ENCODE measurements at places on chromosomes 5 and 9.

DNA sequence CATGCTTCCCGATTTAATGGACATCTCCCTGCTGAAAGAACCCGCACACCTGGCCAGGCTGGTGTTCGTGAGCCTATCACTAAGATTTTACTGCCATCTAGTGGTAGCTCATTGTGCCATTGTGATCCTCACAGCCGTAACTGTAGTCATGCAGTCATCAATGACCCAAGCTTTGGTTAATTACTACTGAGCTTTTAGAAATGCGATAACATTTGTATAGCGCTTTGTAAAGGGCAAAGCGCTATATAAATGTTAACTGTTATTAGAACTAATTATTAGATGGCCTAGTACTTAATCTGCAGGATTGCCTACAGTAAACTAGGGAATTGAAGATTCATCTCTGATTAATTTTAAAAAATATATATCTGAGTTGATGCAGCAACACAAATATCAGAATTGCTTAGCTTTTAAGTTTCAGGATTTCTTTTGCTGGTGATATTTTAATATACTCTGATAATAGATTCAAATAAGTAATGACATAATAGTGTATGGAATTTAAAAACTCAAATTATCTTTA lies 90.2 kb downstream of the HACD4 start:
- DNase-seq, result peak; percentile 41

DNA sequence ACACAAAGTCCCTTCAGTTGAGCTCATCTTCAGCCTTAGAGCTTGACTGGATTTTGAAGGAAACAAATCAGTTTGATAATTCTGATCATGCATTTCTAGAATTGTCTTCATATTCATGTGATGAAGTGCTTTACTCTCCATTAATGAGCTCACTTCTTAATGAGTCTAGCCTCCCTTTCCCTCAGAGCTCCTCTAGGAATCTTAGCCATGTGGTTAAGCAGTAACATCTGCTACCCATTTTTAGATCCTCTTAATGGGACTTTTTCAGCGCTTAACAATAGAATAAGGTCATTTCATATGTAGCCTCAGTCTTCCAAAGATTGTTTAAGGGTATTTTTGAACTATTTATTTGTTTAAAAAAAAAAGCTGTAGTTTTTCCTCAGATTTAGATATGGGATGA lies 36.9 kb upstream of the LURAP1L start:
- DNase-seq, result no peak

DNA sequence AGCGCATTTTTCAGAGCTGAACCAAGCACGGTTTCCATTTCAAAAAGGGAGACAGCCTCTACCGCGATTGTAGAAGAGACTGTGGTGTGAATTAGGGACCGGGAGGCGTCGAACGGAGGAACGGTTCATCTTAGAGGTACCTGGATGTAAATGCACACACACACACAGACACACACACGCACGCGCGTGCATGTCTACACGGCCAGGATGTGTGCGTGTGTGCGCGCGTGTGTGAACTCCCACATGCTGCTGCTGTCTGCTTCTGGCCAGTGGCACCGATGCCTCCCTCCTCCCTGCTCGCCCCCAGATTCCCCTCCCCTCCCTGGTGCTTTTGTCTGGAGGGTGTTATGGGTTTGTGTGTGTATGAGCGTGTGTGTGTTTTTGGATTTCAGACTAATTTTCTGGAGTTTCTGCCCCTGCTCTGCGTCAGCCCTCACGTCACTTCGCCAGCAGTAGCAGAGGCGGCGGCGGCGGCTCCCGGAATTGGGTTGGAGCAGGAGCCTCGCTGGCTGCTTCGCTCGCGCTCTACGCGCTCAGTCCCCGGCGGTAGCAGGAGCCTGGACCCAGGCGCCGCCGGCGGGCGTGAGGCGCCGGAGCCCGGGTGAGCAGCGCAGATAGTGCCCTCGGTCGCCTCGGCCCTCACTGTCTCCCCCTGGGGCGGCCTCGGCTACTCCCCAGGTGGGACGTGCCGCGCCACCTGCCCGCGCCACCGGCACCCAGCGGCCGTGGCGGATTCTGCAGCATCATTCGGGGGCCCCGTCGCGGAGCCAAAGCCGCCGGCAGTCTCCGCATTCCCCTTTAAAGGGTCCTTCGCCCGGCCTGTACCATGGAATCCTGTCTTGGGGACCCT lies at the start of gene NTRK2:
Gene NTRK2 (plus strand): TSS at position 442 of the 850 bp plus-strand sequence. CDS start 1,020 bp downstream, outside the sequence.
- DNase-seq, result peak; percentile 73

DNA sequence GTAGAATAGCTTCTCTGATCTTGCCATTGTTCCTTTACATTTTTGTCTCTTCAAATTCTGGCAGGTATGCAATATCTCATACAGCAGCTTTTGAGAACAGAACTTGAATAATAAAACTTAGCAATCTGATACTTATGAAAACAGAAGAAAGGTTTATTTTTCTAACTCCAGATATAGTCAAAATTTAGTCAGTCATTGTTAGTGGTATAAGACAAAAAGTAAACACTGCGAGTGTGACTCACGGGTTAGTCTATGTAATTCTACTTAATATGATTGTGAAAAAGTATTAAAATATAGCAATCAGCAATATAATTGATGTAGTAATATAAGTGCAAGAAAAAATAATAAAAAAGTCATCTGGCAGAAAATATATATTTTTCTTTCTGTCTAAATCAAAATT lies 910.4 kb downstream of the DNAH5 start:
- no peak for DNase-seq

DNA sequence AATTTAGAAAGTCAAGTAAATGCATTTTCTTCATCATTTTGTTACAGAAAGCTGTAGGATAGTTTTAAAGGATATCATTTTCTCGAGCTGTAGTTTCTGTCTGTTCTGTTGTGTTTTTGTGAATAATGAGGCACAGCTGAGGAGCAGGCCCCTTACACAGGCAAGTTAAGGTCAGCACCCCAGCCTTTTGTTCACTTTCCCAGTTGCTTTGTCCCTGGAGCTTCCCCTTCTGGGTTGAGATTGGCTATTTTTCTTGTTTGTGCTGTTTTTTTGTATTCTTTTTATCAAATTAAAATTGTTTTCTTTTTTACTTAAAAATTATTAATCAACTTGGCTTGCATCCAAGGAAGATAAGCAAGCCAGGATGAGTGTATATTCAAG lies 213.8 kb upstream of the ACTBL2 start:
- no peak for DNase-seq

- no peak for DNase-seq
Observed at GRCh38 chr5:21792748-21793147, 1060.4 kb downstream of the CDH12 start.

DNA sequence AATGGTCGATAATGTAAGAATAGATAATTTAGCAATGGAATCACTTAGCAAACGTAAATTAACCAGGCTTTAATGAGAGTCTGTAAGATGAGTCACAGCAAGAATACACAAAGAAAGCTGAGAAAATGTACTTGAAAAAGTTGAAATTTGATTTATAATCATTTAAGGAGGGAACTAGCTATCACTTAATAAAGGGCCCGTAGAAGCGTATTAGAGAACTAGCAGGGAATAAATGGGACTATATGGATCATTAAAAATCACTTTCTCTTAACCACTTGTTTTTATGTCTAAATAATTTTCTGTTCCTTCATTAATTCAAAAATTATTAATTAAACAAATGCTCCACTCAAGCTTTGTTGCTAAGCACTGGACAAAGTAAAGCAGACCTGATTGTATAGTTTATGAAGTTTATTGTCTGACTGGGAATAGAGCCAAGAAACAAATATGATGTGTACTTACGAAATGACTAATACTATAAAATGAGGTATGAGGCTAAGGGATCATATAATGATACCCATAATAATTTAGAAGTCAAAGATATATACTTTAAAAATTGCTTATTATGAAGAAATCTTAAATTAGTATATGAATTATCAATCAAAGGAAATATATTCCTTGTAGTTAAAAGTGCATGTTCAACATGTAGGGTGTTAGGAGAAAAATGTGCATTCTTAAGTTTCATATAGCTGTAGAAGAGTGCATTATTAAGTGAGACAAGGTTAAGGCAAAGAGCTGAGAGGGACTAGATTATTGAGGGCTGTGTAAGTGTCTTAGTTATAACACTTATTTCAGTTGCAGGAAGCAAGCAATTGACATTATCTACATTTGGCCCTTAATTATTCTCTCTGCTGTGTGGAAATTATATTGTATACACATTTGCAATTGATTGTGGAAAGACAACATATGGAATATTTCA lies 196.8 kb downstream of the PRDM9 start:
- no peak for DNase-seq

DNA sequence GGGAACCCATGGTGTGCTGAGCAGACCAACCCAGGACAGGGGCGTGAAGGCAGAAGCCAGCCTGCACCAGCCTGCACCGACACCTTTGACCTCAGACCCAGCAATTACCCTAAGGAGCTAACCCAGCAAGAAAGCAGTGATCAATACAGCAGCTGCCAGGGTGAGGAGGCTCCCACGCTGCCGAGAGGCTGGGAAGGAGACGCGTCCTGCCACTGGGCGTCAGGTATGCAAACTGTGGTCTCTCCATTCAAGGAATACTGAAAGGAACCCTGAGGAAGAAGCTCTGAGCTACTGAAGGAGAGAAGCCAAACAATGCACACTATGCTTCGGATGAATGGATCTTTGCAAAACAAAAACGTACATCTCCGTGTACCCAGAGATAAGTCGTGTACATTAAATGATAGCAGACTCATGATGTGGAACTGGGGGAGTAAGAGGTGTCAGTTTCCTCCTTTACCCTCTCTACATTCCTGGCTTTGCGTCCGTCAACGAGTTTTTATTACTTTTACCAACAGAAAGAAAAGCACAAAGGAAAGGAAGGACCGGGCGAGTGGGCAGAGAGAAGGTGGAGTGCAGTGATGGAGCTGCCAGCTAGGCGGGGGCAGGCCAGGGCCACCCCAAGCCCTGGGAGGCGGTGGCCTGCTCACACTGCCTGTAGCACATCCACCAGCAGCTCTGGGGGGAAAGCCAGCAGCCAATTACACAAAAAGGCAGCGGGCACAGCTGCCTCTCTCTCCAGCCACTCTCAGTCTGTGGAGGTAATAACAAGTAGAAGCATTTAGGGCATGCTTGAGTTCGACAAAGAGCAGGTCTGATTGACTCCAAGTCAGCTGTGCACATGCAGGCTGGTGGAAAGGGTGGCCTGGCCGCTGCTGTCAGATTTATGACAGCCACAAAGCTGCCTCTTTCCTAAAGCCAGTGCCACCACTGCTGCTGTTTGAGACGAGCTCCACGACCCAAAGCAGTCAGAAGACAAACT lies 29.3 kb downstream of the RASGEF1C start:
- peak; percentile 64 for DNase-seq

DNA sequence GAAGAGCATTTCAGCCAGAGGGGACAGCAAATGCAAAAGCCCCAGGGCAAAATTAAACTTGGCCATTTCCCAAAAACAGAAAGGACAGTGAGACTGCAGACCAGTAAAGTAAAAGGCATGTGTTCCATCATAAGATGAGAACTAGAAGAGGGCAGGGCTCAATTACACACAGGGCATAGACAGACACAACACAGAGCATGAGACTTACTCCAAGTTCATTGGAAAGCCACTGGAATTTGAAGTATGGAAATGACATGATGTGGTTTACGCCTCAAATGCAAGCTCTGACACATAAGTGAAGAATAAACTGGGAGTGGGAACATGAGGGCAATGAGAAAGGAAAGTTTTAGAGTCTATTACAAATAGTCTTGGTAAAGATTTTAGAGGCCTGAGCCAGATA lies 446.6 kb upstream of the GRIA1 start:
- no peak for DNase-seq

DNA sequence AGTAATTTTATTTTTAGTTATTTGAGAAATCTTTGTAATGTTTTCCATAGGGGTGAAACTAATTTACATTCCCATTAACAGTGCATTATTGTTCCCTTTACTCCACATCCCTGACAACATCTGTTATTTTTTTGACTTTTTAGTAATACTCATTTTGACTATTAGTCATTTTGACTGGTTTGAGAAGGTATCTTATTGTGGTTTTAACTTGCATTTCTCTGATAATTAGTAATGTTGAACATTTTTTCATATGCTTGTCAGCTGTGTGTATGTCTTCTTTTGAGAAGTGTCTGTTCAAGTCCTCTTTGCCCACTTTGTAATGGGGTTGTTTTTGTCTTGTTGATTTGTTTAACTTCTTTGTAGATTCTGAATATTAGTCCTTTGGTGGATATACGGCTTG lies 27.5 kb downstream of the CCDC152 start:
- DNase-seq, result no peak
